ENCODE measurements at places on chromosomes 5 and 9. TPM values are rescaled to one million over a fixed set of nuclear protein-coding genes. Genes with fewer than 3 reads are reported as not detected.

Gene GZMA
- not detected for total RNA-seq

Gene CLIC3
- total RNA-seq: 3.3 TPM

Gene POLR3G
- total RNA-seq: 14.5 TPM

Gene IFNA6
- not detected for total RNA-seq

Gene SPOCK1
- 21.8 TPM for total RNA-seq

Gene PDZD2
- total RNA-seq: not detected

Gene GARIN3
- not detected for total RNA-seq

Gene FAM221B
- total RNA-seq: not detected

Gene ADAMTS16
- total RNA-seq: 1.1 TPM

Gene SLC36A3
- total RNA-seq: not detected

Gene CDKN2B
- not detected for total RNA-seq

Gene PCDHGA11
- total RNA-seq: 0.06 TPM

Gene TCF7
- total RNA-seq: 16.9 TPM

Gene NR5A1
- not detected for total RNA-seq

Gene DBH
- total RNA-seq: not detected

Gene PAX5
- total RNA-seq: not detected

Gene SSBP2
- 7.1 TPM for total RNA-seq

Gene PCDHB10
- 0.06 TPM for total RNA-seq

Gene PCYOX1L
- 2.5 TPM for total RNA-seq

Gene PCDHA10
- not detected for total RNA-seq

Gene LECT2
- not detected for total RNA-seq

Gene TMEM167A
- total RNA-seq: 59.6 TPM

Gene LCN1
- not detected for total RNA-seq

Gene SCAMP1
- 27.4 TPM for total RNA-seq

Gene FCN2
- total RNA-seq: not detected

Gene EIF4E1B
- total RNA-seq: not detected

Gene ELOVL7
- 10.9 TPM for total RNA-seq

Gene ITK
- not detected for total RNA-seq

Gene DOCK2
- total RNA-seq: 4.0 TPM

Gene PHF24
- 0.21 TPM for total RNA-seq

Gene EFNA5
- total RNA-seq: 21.3 TPM

Gene CCIN
- not detected for total RNA-seq

Gene MCCC2
- 37.7 TPM for total RNA-seq

Gene RMRP
- total RNA-seq: 13.4 TPM

Gene FXN
- total RNA-seq: 33.0 TPM

Gene CD72
- total RNA-seq: not detected

Gene SLC25A2
- total RNA-seq: not detected

Gene ANP32B
- 327 TPM for total RNA-seq

Gene PDGFRB
- 0.10 TPM for total RNA-seq

Gene NMUR2
- 0.14 TPM for total RNA-seq

Gene PCDHGA10
- not detected for total RNA-seq

Gene NTNG2
- 3.4 TPM for total RNA-seq

Gene CDO1
- total RNA-seq: not detected

Gene SPATA24
- total RNA-seq: 4.1 TPM

Gene ZNF618
- 10.5 TPM for total RNA-seq

Gene SHOC1
- not detected for total RNA-seq

Gene PAPPA
- 33.6 TPM for total RNA-seq

Gene TRAF1
- 4.4 TPM for total RNA-seq

Gene ITGA1
- total RNA-seq: 1.2 TPM

Gene SPATA31A3
- not detected for total RNA-seq

Gene QRFP
- not detected for total RNA-seq

Gene FAM13B
- total RNA-seq: 15.6 TPM

Gene DRD1
- total RNA-seq: 0.51 TPM

Gene RAB24
- total RNA-seq: 27.0 TPM

Gene BTNL8
- not detected for total RNA-seq

Gene SLC44A1
- total RNA-seq: 22.4 TPM

Gene ZDHHC21
- 2.8 TPM for total RNA-seq

All from A549 treated with RU486 at 1 μM for 4 hours (cell line).